ENCODE measurements at places on chromosomes 7 and 10.

DNA sequence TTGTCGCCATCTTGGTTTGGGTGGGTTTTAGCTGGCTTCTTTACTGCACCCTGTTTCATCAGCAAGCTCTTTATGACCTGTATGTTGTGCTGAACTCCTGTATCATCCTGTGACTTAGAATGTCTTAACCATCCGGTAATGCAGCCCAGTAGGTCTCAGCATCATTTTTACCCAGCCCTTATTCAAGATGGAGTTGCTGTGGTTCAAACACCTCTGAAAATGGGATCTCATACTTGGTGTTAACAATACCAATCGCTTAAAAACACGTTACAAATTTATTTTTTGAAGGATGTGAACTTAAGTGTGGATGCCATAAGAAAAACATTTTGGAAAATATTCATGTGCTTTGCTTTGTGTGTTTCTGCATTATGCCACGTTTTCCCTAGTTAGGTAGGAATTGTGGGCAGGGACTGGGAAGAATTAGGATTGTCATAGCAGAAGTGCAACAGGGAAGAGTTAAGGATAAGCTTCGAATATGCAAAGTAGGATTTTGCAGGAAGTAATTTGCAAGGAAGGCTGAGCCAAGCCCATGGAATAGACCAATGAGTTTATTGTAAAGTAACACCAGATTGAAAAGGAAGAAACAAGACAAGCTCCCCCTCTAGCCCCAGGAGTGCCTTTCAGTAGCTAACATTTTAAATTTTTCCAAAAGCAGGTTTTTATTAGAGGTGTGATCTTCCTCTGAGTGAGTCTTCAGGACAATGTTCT is 56.4 kb downstream of the PRR15 start:
- H3K27ac ChIP-seq, result no peak overlapping the region
- no peak for DNase-seq
- H3K36me3 ChIP-seq, result no peaks in the 10 kb centered on the region
- H3K27me3 ChIP-seq, result no peaks in the 10 kb centered on the region
- no peak overlapping the region for H3K4me3 ChIP-seq
- H3K4me1 ChIP-seq, result no peaks in the 10 kb centered on the region

DNA sequence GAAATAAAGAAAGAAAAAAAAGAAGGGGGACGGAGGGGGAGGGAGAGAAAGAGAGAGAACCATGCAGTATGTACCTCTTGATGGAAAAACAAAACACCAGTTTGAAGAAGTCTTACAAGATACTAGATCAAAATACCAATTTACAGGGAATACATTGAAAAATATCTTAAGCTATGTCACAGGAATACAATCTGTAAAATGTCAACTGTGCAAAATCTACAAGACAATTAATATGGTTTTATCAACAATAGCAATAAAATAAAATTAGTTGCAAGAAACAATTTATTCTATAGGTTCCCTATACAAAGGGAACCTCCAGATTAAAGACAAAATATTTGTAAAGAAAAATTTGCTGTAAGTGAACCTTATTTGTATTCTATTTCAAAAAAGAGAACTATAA is 98.3 kb upstream of the CABCOCO1 start:
- no peak for DNase-seq
- no peak overlapping the region for H3K27ac ChIP-seq
- H3K36me3 ChIP-seq, result no peaks in the 10 kb centered on the region

- H3K27ac ChIP-seq, result no peak overlapping the region
- no peaks in the 10 kb centered on the region for H3K27me3 ChIP-seq
- DNase-seq, result no peak
- H3K36me3 ChIP-seq, result no peaks in the 10 kb centered on the region
- H3K4me1 ChIP-seq, result no peaks in the 10 kb centered on the region
Measured at GRCh38 chr7:52009181-52009580, 692.6 kb upstream of the COBL start.

GRCh38 chr7:47142169-47142866 is 439.6 kb downstream of the TNS3 start:
- DNase-seq, result no peak
- no peaks in the 10 kb centered on the region for H3K36me3 ChIP-seq
- H3K4me1 ChIP-seq, result peaks cover 2% of the 10 kb centered on the region
- no peak overlapping the region for H3K27ac ChIP-seq
- H3K4me3 ChIP-seq, result no peak overlapping the region
- no peaks in the 10 kb centered on the region for H3K27me3 ChIP-seq

- H3K4me1 ChIP-seq, result peaks cover 2% of the 10 kb centered on the region
- no peaks in the 10 kb centered on the region for H3K36me3 ChIP-seq
- DNase-seq, result no peak
- H3K27me3 ChIP-seq, result no peaks in the 10 kb centered on the region
Measured at GRCh38 chr10:50316695-50317648, 65.7 kb upstream of the ASAH2 start.

DNA sequence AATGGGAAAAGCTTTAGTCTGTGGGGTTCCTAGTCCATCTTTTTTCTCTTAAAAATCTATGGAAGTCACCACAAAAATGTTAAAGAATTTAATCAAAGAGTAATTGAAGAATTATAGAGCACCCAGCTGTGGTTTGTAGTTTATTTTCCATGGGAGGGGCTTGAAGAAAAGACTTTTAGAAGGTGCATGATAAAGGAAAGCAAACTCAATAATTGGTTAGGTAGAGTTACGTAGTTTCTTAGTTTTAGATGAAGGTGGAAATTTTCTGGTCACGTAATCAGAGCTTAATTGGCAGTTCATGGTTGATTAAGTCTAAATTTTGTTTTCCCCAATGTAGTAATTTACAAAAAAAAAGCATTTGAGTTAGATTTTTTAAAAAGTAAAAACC is 724 bp downstream of the ZNF107 start:
- H3K4me3 ChIP-seq, result peak overlapping the region; percentile 46
- H3K27ac ChIP-seq, result no peak overlapping the region
- H3K27me3 ChIP-seq, result no peaks in the 10 kb centered on the region

DNA sequence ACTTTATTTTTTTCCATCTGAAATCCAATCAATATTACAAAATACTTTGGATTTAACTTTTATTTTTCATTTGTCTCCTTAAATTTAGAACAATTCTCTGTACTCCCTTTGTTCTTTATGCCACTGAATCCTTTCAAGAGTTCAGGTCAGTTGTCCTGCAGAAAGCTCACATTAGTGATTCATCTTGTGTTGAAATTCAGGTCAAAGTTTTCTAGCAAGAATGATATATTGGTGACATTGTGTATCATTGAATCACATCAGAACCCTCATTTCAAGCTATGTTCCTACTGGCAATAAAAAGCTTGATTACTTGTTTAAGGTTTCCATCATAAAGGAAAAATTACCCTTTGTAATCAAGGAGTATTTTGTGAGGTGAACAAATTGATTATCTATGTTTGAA is 378.8 kb upstream of the STEAP1 start:
- H3K27me3 ChIP-seq, result no peaks in the 10 kb centered on the region
- no peak for DNase-seq
- no peak overlapping the region for H3K27ac ChIP-seq
- H3K4me1 ChIP-seq, result no peaks in the 10 kb centered on the region

- peaks cover 2% of the 10 kb centered on the region for H3K4me1 ChIP-seq
- no peak overlapping the region for H3K27ac ChIP-seq
- H3K4me3 ChIP-seq, result no peak overlapping the region
- no peaks in the 10 kb centered on the region for H3K36me3 ChIP-seq
- no peak for DNase-seq
Measured at GRCh38 chr10:59020502-59020901, 155.9 kb upstream of the PHYHIPL start.

GRCh38 chr7:139246905-139247304 is 15.9 kb downstream of the UBN2 start:
- H3K4me1 ChIP-seq, result no peaks in the 10 kb centered on the region
- no peak for DNase-seq
- no peak overlapping the region for H3K27ac ChIP-seq
- H3K36me3 ChIP-seq, result peaks cover 2% of the 10 kb centered on the region

- H3K27me3 ChIP-seq, result no peaks in the 10 kb centered on the region
- no peak overlapping the region for H3K27ac ChIP-seq
- no peak overlapping the region for H3K4me3 ChIP-seq
- DNase-seq, result no peak
Measured at GRCh38 chr7:17598846-17599245, 300.4 kb downstream of the AHR start.

- H3K27ac ChIP-seq, result no peak overlapping the region
- DNase-seq, result no peak
- H3K36me3 ChIP-seq, result no peaks in the 10 kb centered on the region
Measured at GRCh38 chr7:116280803-116281202, 70.5 kb downstream of the TES start.

- H3K27ac ChIP-seq, result no peak overlapping the region
- H3K4me3 ChIP-seq, result no peak overlapping the region
- no peak for DNase-seq
Measured at GRCh38 chr10:123562811-123563580, 103.2 kb upstream of the GPR26 start.

GRCh38 chr10:13450069-13450468 is 78.7 kb downstream of the BEND7 start:
- peaks cover 6% of the 10 kb centered on the region for H3K36me3 ChIP-seq
- H3K4me3 ChIP-seq, result no peak overlapping the region
- H3K4me1 ChIP-seq, result no peaks in the 10 kb centered on the region

DNA sequence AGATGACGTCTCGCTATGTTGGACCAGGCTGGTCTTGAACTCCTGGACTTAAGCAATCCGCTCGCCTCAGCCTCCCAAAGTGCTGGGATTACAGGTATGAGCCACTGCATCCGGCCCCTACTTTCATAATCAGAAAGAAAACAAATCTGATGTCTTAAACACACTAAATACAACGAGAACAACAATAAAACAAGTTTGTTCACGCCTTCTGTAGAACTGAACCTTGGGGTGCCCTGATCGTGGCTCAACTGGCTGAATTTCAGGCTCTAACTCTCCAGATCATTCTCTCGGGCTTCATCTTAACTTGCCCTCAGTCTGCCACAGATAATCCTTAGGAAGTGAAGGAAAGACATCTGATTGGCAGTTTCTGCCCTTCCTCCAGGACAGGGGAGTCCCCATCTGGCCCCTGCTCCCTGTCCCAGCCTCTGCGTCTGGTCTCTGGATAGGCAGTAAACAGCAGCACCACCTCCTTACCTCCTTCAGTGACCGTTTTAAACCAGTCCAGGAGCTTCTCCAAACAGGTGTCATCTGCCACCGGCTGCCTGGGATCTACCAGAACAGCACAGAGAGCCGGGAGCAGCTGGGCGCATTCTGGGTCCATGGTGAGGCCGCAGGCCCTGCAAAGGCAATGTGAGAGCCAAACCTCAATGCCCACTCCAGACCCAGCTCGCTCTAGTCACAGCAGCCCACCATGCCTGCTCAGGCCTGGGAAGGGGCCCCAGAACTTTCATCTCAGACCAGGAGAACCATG is 1.3 kb downstream of the BRAT1 start:
- DNase-seq, result no peak
- H3K27ac ChIP-seq, result no peak overlapping the region
- no peaks in the 10 kb centered on the region for H3K36me3 ChIP-seq
- H3K27me3 ChIP-seq, result no peaks in the 10 kb centered on the region
- no peak overlapping the region for H3K4me3 ChIP-seq
- H3K4me1 ChIP-seq, result no peaks in the 10 kb centered on the region

DNA sequence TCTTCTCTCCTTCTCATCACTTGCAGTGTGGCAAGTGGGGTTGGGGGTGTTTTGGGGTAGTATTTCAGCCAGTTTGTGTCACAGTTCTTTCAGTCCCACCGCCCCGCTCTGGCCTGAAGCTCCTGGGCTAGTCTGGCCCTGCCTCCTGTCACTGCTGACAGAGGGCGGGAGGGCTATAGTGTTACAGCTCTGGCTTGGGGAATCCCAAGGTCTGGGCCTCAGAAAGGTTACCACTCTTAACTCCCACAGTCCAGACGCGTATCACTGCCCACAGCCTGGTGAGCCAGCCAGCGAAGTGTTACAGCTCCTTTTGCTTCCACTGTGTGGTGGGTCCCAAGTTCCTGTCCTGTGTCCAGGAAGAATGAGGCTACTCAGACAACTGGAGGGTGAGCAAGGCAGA is 56.0 kb downstream of the ZNF777 start:
- H3K4me1 ChIP-seq, result no peaks in the 10 kb centered on the region
- H3K27me3 ChIP-seq, result no peaks in the 10 kb centered on the region
- no peak overlapping the region for H3K4me3 ChIP-seq

GRCh38 chr7:126804604-126805003 is 448.1 kb downstream of the GRM8 start:
- no peak overlapping the region for H3K4me3 ChIP-seq
- no peaks in the 10 kb centered on the region for H3K4me1 ChIP-seq
- H3K27me3 ChIP-seq, result no peaks in the 10 kb centered on the region
- H3K36me3 ChIP-seq, result no peaks in the 10 kb centered on the region
- no peak overlapping the region for H3K27ac ChIP-seq
- no peak for DNase-seq

DNA sequence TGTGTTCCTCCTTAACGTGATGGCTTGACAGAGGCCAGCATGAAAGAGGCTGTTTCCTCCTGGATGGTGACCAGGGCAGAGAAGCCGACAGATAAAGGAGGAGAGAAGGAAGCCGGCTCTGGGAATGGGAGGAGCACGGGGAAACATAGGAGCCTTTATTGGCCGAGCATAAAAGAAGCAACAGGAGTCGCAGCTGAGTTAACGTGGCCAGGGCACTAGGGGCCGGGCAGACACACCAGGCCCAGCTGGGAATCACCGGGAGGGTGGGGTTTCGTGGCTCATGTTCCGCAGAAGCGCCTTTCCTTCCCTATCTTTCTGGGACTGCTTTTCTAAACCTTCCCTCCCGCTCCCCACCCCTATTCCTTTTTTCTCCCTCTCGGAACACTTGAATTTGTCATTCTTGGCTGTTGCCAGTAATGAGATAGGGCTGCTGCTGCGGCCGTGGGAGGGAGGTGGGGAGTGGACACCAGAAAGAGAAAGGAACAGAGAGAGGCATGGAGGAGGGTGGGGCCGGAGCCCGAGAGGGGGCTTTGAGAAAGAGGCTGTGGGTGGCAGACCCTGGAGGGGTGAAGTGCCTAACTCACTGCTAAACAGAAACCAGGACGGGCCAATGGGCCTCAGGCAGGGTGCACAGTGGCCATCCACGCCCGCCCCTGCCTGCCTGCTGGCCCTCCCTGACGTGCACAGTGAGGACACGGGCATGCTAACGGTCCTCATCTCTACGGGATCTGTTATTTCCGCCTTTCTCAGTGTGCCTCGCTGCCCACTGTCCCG is 65.2 kb downstream of the COL13A1 start:
- H3K36me3 ChIP-seq, result peaks cover 2% of the 10 kb centered on the region
- H3K4me3 ChIP-seq, result no peak overlapping the region
- no peak for DNase-seq
- no peaks in the 10 kb centered on the region for H3K27me3 ChIP-seq
- no peak overlapping the region for H3K27ac ChIP-seq

DNA sequence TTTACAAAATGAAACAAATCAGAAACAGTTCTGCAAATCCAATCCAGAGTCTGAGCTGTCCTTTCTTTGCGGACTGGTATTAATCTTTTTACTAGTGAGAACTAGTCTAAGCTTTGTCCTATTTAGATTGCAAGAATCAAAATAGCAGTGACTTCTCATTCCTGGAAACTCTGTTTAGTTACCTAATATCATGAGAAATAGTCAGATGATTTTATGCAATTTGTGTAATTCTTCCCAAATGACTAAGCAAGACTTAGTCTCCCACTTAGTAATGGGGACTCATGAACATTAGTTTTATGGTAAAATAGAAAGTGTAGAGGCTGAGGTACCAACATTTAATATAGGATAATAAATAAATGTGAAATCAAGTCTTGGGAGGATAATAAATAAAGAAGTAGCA is 341.3 kb downstream of the DNAJB9 start:
- no peaks in the 10 kb centered on the region for H3K27me3 ChIP-seq
- no peaks in the 10 kb centered on the region for H3K4me1 ChIP-seq
- DNase-seq, result no peak
- H3K4me3 ChIP-seq, result no peak overlapping the region
- H3K36me3 ChIP-seq, result no peaks in the 10 kb centered on the region

- no peak for DNase-seq
- no peaks in the 10 kb centered on the region for H3K27me3 ChIP-seq
Measured at GRCh38 chr7:74412603-74413002, 41.1 kb upstream of the GTF2IRD1 start.
